Retina (tissue), 1 donor: ENCODE measurements at places on chromosomes 4 and X.

- DNase-seq = no peak
These were observed 11.9 kb upstream of the AREG start for GRCh38 chr4:74433043-74433442.

GRCh38 chr4:27790911-27791310 is 930.3 kb downstream of the STIM2 start:
- no peak for DNase-seq

- DNase-seq = no peak
These were observed 40.8 kb upstream of the FAM47B start for GRCh38 chrX:34901761-34902160.

GRCh38 chr4:173511787-173512361 is 18.2 kb downstream of the HAND2 start:
- no peak for DNase-seq
